Cerebellum (tissue), 4 donors: ENCODE measurements at places on chromosomes 7 and 10. TPM values are rescaled to one million over a fixed set of nuclear protein-coding genes. Genes with fewer than 3 reads are reported as not detected.

The HDAC9 gene
- 62.0 TPM for total RNA-seq

DNA sequence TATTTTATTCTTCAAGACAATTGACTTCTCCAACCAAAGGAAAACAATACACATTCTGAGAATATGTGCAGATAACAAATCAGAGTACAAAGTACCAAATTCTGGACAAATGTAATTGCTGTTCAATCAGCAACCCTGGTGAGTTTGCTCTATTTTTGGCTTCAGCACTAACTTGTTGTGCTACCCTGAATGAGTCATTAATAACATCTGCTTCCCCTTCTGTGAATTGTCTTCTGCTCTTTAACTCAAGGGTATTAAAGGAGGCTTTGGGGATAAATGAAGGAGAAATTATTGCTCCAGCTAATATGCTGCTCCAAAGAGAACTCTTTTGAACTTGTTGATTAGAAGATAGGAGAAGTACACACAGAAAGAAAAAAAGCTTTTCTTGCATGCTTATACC lies 459.3 kb downstream of the HTR7 start:
- DNase-seq, result no peak

The TMEM139 gene
- total RNA-seq, result 0.64 TPM

DNA sequence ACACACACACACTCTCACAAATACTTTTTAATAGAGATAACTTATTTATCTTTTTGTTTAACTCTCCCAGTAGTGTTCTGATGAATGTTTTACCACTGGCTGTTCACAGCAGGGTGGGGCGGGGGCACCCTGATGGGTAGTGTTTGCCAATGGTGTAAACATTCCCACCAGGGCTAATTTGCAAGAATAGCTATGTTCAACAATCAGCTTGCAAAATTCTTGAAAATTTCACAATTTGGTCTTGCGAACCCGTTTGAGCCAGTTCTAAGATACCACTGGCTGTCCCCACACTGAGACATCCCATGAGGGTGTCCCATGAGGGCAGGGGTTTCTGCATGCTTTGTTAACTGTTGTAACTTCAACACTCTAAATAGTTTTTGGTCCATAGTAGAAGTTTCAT lies 348.5 kb downstream of the CXCL12 start:
- no peak for DNase-seq

DNA sequence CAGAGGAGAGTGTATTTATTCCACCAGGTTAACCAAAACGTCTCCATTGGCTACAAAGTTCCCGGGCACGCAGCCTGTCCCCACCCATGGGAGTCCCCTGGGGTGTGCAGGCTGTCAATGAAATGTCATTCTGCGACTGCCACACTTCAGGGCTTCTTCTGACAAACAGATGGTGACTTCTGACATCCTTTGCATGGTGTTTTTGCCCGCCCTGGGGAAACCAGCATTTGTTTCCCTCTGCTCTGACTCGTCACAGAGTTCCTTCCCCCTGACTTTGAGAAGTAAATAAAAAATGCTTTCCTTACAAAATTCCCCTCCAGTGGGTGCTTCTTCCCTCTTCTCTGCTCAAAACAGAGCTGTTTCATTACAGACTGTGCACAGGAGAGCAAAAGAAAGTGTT lies 38.2 kb downstream of the TNS3 start:
- no peak for DNase-seq

The PHYHIPL gene
- 38.8 TPM for total RNA-seq

- no peak for DNase-seq
Observed at GRCh38 chr7:68542831-68543230, 1055.4 kb upstream of the AUTS2 start.

The PLA2G12B gene
- total RNA-seq, result not detected

DNA sequence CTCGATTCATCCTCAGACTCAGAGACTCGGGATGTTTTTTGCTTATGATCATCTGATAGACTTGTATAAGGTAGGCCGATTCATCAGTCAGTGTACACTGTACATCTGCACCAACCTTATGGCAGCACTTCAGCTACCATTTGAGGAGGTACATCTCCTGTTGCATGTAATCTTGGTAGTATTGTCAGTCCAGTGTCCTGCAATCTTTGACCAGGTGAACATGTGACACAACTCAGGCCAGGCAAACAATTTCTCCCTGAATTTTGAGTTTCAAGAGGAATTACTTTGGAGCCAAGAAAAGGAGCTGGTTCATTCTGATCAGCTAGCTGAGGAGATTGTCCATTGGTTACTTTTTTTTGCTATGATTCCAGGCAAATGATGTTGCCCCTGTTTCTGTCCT lies 19.7 kb upstream of the WASL start:
- no peak for DNase-seq

DNA sequence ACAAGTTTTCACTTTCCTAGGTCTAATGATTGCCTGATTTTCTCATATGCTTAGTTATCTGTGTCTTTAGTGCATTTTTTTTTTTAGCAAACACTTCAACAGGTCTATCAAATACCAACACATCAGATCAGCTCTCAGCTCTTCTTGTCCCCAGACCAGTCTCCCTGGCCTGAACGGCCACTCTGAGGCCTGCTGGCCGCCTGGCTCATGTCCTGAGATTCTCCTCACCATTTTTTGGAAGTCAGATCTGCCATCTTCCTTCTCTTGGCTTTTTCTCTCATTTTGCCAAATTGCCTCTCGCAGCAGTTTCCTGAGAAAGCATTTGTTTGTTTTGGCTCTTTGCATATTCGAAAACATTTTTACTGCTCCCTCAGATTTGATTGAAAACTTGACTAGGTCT lies 29.3 kb downstream of the PPP2R2D start:
- DNase-seq, result peak; percentile 59

The ITIH5 gene
- 19.4 TPM for total RNA-seq

The OGA gene
- total RNA-seq, result 295 TPM

DNA sequence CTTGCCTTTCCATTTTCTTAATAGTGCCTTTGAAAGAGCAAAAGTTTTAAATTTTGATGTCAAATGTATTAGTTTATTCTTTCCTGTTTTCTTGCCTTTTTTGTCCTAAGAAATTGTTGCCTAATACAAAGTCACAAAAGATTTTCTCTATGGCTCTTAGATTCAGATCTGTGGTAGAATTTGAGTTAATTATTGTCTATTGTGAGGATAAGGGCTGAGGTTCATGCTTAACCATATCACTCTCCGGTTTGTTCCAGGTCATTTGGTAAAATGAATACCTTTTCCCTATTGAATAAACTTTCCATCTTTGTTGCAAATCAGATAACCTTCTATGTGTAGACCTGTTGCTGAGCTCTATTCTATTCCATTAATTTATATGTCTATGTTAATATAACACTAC lies 96.0 kb downstream of the NOD1 start:
- no peak for DNase-seq

DNA sequence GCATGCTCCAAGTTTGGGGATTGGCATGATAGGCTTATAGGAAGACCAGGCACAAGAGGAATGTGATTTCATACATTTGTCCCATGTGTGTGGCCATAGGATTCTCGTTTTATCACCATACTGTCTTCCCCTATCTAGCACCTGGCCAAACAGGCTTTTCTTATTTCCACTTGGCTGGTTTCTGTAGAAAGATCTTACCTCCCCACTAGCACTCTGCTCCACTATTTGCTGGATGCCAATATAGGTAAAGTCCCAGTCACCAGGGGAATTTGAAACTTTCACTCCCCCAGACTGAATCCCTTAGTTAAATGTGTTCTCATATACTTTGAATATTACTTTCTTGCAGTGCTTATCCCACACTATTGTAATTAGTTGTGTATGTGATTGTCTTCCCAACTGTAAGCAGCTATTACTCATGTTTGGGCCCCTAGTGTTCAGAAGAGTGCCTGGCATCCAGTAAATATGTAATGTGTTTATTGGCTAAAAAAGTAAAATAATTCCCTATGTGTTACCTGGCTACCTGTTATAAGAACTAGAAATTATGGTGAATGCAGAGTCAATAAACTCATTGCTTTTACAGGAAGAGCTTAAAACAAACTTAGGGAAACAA lies 109.0 kb downstream of the LRMDA start:
- DNase-seq, result no peak

DNA sequence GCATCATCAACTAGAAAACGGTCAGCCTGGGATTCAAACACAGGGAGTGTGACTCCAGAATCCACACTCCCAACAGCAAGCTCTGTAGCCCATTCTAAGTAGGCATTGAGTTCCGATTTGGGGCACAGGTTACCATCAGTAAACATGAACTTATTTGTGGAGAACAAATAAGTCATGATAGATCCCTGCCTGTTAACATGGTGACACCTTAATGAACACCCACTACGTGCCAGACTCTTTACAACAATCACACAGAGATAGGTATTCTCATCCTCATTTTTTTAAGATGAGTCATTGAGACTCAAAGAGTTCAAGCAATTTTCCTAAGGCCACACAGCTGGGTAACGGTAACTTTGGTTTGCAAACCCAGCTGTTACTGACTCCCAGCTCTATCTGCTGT lies 91.5 kb downstream of the LYZL2 start:
- no peak for DNase-seq

DNA sequence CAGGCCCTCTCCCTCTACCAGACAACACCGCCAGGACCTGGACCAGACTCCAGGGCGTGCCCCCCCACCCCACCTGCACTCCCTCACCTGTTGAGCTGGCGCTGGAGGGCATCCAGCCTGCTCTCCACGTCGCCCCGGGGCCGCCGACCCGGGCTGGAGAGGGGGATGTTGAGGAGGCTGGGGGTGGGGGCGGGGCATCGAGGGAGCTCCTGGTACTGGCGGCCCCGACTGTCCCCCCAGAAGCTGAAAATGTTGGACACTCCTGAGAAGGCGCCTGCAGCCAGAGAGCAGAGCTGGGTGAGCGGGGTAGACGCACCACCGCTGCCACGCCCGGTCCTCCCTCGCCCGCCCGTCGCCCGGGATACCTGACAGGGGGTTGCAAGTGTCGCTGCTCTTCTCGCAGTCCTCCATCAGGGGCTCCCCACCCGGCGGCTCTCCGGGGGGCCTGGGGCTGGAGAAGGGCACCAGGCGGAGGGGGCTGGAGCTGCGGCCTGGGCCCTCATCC lies 30.8 kb downstream of the KCNH2 start:
- DNase-seq, result no peak

GRCh38 chr7:45001826-45002225 lies 1.8 kb downstream of the CCM2 start:
- DNase-seq, result no peak

- DNase-seq, result no peak
Observed at GRCh38 chr7:272631-273030, 17.3 kb upstream of the FOXL3 start.

The FAM25A gene
- not detected for total RNA-seq

DNA sequence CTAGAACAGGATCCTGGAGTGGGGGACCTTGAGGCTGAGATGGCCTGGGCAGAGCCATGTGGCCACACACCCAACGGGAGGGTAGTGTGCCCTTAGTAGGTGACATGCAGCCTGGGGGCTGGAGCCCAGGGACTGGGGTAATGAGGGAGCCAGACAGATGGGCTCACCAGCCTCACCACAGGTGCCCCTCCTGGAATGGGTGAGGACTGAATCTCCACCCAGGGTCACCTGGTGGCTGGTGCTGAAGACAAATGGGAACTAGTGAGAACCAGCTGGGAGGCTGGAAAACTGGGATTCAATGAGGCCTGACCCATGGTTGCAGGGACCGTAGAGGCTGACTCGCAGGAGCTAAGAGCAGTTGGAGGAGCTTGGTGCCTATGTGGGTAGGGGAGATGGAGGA lies 6.1 kb downstream of the ZP3 start:
- DNase-seq, result no peak

DNA sequence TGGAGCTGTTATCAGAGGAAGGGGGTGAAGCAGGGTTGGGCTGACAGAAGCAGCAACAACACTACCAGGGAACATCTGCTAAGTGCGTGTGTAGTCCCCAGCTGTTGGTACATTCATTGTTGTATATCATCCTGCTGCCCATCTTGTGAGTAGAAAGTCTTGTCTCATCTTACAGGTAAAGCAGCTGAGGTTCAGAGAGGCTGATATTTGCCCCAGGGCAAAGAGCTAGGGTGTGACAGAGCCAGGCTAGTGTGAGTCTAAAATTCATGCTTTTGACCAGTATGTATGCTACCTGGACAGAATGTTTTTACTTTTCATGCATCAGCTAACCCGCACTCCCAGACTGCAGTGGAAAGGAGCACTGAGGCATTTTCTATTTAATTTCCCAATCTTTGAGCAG lies 221.6 kb downstream of the STK31 start:
- DNase-seq, result no peak

DNA sequence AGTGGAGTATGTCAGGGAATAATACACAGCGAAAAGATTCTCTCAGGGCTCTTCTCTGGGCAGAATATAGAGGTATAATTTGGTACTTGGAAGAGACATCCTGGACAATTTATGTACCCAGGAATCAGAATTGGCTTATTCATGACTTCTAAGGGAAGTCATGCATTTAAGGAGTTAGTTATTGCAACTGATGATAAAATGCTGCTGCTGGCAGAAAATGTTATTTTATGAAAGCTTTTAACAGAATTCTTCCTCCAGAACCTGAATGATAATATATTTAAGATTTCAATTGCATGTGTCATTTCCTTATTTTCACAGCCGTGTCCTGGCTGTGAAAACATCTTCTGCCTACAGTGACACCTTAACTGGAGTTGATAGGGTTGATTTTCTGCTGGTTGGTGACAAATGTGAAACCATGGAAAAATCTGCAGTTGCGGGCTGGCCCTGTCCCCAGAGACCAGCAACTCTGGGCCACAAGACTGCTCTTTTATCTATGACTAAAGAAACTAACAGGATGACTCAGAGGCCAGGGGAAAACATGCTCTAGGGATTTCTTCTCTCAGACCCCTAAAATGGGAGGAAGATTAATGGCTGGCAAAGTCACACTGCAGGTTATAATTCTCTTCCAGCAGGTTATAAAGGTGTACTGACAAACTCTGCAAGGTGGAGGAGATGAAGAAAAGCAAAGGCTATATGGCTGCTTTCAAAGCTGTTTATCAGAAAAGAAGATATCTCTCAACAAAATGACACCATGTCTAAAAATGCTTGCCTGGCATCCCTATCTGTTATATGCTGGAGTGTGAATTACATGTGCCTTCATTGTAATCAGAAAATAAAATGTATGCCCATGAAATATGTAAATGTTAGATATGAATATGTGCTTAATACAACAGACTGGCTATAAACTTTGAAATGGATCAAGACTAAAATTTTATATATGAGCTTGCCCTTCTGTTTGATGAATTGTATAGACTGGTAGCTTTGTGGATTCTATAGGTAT lies 12.1 kb upstream of the TRUB1 start:
- no peak for DNase-seq

The EPO gene
- not detected for total RNA-seq

The HTRA1 gene
- 18.8 TPM for total RNA-seq

The MUC12 gene
- 0.18 TPM for total RNA-seq

DNA sequence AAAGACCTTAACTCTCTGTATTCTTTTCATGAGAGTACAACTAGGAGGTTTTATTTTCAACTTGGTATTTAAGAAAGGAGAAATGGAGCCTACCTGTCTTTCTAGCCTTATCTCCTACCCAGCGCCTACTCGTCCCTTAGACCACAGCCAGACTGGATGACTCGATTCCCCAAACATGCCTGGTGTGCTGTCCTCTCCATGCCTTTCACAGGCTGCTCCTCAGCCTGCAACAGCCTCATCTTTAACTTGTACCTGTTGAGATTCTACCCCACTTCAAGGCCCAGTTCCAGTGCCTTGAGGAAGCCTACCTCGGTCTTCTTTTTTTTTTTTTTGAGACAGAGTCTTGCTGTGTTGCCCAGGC lies 29.4 kb downstream of the CPA1 start:
- DNase-seq, result no peak

- DNase-seq, result no peak
Observed at GRCh38 chr7:81770728-81771223, 929 bp upstream of the HGF start.
